Left hindlimb (tissue), 1 donor: ENCODE measurements at places on chromosomes 16 and 17.
A peak's percentile ranks its signal among the peaks of the same experiment; 100 is the strongest.

DNA sequence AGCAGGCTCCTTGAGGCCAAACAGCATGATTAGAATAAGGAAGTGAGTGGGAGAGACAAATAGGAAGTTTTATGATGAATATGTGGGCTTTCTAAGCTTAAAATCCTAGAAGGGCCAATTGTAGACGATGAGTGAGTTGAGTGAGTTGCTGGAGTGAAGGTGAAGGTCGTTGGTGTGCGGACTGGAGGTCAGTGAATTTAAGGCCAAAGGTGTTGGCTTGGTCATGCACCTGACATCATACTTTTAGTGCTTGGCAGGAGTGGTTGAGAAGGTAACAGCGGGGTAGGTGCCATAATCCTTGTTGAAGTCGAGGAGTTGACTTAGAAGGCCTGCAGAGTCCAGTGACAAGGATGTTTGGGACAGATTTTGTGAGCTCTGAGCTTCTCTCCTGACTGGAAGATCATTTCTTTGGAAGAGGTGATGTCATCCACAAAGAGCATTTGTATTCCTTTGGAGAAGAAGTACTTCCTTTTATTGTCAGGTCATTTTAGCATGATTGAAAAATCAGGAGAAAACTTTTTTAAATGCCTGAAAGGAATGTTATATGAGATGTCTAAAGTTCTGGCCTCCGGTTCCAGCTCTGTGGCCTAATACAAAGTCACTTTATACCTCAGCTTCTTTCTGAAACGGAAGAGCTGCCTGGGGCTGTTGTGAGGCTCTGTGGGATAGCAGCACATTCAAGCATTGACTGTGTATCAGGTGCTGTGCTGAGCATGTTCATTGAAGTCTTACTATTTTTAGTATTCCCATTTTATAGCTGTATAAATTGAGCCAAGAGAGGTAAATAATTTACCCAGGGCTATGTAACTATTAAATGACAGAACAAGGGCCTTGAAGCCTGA lies 53.6 kb upstream of the TBX2 start:
- no peak for DNase-seq

GRCh38 chr16:57998486-57998885 lies 2.0 kb downstream of the ZNF319 start:
- no peak for DNase-seq

- no peak for DNase-seq
Observed at GRCh38 chr16:35753559-35754390, 2294.4 kb downstream of the TP53TG3F start.

- no peak for DNase-seq
Observed at GRCh38 chr17:7747635-7748071, 30.1 kb downstream of the DNAH2 start.

GRCh38 chr16:57041182-57042156 lies 50.9 kb upstream of the CPNE2 start:
- no peak for DNase-seq

DNA sequence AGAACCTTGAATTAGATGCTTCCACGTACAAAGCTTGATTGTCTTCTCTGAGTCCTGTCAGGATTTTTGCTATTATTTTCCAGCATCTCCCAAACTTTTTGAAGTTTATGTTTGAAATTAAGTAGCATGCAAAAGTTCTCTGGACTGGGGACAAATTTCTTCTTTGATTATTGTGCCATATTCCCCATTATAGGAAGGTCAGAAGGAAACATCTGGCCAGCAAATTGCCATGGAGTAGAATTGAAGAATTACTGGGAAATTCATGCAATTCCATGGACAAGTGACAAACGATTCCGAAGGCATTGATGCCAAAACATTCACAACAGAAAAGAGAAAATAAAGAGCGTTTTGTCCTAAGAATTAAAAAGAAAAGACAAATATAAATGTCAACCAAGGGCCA lies 737.2 kb downstream of the CDH11 start:
- DNase-seq, result no peak

GRCh38 chr17:39208893-39209292 lies 8.8 kb downstream of the RPL19 start:
- no peak for DNase-seq

GRCh38 chr16:85285681-85286065 lies 173.4 kb upstream of the CIBAR2 start:
- no peak for DNase-seq

DNA sequence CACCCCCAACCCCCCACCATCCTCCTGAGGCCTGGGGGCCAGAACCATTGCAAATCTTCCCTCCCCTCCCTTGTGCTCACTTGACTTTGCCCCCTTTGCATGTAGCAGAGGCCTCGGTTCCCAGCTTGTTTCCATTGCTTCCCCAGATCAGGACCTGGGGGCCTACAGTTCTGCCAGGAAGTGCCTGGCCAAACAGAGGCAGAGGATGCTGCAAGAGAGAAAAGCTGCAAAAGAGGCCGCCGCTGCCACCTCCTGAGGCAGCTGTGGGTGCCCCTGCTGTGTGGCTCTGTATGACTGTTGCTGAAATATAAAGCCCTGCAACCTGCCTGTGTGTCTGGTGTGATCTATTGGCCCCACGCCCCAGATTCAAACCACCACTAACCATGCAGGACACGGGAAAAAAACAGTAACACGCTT lies 2.3 kb downstream of the NDUFB10 start:
- no peak for DNase-seq

DNA sequence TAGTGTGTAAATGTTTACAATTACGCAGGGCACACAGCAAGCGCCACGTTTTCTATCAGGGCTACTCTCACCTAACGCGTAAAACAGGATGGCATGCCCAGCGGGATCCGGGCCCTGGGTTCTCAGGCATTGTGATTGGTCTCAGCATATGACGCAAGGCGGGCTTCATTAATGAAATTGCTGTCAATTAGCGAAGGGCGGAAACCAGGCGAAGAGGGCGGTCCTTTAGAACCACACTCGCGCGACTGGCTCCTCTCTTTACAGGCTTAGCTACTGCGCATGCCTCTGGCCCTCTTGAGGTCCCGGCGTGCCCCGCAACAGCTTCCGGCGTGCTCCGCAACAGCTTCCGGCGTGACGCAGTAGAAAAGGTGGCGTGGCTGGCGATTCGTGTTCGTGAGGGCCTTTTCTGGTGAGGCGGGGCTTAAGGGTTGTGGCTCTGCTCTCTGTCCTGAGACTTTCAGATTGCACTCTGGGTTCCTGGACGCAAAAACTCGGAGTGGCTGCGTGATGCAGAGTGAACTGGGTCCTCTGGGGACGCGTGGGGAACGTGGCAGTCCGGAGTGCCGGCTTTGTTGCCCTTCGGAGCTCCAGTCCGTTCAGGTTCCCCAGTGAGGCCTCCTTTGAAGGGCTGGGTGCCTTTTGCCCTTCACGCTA lies 9.2 kb downstream of the OR2C1 start:
- peak; percentile 90 for DNase-seq

DNA sequence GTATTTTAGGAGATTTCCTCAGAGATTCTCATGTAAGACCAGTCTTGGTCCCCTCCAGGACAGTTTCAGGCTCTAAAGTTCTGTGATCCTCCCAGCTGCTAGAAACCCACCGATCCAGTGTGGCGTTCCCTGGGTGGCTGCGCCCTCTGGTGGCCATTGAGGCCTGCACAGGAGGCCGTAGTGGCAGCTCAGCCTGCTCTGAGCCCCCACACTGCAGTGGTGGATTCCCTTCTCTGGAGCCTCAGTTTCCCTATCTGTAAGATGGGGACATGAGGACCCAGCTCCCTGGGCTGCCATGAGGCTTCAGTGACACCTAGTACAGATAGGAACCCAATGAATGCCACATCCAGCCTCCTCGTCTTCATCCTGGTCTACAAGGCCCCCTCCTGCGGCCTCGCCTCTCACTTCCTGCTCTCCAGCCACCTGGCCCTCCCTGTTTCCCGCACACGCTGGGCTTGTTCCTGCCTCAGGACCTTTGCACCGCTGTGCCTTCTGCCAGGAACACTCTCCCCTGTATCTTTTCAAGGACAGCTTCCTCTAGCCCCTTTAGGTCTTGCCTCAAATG lies 16.5 kb downstream of the CCDC102A start:
- DNase-seq, result peak; percentile 81

- no peak for DNase-seq
Observed at GRCh38 chr16:71441348-71442050, 355 bp downstream of the TLE7 start.

- no peak for DNase-seq
Observed at GRCh38 chr16:63568164-63568563, 1531.9 kb upstream of the CDH8 start.

DNA sequence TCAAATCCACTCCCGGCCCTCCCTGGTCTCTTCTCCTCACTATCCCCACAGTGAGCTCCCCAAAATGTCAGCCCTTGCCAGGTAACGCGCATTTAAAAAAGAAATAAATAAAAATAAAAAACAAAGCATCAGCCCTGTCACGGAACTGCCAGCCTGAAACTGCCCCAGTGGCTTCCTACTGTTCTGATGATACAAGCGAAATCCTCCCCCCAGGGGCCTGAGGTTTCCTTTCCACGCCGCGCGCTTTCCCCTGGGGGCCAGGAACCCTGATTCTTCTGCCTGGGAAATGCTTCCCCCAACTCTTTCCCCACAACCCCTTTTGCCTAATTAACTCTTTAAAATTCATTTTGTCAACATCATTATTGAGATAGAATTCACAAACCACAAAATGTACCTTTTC lies 12.2 kb upstream of the RPH3AL start:
- no peak for DNase-seq

GRCh38 chr17:11331547-11332513 lies 90.8 kb downstream of the SHISA6 start:
- DNase-seq, result no peak

DNA sequence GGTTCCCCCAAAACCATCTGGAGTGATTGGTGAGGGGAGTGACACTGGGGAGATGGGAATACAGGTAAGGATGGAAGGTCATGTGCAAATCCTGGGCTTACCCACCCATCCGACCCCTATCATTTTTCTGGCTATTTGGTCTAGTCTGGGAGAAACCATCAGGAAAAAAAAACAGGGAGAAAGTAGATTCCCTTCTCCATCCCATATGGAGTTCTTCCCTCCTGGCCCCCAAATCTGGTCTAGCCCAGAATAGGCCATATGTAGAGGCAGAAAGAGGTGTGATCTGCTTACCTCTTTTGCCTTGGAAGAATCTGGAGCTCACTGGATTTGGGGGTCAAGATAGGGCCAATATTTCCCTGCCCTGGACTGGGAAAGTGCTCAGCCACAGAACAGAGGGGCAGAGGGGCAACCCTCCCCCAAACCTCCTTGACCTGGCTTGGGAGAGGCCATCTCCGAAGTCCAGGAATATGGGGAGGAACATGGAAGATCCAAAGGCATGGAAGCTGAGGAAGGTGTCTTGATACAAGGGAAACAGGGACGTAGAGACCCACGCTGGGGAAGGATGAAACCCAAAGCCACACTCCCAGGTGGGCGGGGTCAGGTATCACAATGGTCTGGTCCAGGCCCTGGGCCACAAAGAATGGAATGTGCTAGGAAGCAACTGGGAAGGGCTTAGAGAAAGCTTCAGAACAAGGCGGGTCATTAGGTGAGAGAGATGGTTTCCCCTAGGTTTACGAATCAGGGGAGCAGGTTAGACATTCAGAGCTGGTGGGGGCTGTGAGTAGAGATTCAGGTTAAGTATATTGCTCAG lies 16.2 kb downstream of the CHRNB1 start:
- DNase-seq, result no peak

DNA sequence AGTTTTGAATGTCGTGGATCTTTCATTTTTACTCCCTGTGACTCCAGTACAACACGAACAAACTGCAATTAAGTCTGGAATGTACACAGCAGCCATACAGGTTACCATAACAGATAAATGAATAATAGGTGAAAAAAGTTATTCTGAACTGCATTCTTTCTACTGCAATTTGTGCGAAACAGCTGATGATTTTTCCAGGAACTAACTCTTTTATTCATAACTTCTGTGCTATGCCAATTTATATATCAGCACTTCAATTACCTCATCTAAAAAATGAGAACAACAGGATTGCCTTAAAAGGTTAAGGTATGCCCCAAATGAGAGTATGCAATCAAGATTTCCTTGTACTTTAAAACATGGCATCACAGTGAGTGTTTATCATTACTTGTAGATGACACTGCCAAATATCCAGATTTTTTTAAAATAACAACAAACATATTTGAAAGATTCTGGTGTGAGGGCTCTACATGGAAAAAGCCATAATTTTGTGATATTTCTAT lies 238.9 kb downstream of the CDH8 start:
- no peak for DNase-seq

DNA sequence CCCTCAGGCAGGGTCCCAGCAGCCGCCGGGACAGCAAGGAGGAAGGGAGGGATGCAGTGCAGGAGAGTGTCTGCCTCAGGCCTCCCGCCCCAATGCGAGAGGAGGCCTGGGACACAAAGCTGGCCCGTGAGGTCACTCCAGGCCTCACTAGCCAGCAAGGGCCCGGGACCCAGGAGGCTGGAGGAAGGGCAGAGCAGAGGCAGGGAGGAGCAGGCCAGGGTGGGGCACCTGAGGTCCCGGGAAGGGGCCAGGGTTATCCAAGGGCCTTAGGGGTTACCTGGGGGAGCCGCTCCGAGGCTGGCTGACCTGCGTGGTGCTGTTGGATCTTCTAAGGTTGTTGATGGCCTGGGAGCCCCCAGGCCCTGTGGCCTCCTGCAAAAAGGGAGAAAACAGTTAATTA lies 14.1 kb downstream of the CEP131 start:
- DNase-seq, result no peak

- DNase-seq, result no peak
Observed at GRCh38 chr17:27495460-27495859, 39.2 kb downstream of the KSR1 start.

DNA sequence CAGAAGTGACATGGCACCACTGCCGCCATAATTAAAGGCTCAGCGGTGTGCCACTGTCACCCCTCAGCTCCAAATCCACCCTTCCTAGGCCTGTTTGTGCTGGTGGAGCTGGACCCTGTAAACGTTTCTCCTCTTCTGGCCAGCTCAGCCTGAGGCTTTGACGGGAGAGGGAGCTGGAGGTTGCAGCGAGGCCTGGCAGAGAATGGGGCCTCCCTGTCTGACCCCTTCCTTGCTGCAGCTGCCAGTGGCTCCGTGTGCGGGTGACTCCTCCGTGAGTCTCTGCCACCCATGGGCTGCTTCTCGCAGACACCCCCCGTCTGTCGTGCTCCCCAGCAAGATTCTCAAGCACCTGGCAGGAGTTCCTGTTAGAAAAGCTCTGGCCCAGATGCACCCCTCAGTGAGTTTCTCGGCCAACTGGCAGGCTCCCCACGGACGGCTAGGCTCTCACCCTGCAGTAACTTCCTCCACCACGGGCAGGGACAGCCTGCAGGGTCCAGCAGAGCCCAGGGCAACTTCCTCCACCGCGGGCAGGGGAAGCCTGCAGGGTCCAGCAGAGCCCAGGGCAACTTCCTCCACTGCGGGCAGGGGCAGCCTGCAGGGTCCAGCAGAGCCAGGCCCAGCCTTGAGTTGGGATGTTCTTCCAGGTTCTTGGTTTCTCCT lies 4.7 kb upstream of the CHMP6 start:
- peak; percentile 35 for DNase-seq

- DNase-seq, result no peak
Observed at GRCh38 chr16:14373896-14374295, 256.2 kb downstream of the PARN start.
